ENCODE measurements at places on chromosomes 11 and 22.

DNA sequence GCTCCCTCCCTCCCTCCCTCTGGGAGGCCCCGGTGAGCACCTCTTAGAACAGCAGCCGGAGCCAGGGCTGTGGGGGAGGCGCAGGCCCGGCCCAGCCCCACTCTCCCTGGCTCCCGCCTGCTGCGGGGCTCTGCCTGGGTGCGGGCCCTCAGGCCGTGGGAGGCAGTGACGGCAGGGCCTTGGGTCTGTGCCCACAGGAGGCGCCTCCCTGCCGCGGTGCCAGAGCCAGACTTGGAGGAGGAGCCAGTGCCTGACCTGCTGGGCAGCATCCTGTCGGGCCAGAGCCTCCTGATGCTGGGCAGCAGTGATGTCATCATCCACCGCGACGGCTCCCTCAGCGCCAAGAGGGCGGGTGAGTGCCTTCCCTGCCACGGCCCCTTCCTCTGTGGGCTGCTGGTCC lies 9.5 kb downstream of the IRF7 start:
- DNase-seq = no peak

DNA sequence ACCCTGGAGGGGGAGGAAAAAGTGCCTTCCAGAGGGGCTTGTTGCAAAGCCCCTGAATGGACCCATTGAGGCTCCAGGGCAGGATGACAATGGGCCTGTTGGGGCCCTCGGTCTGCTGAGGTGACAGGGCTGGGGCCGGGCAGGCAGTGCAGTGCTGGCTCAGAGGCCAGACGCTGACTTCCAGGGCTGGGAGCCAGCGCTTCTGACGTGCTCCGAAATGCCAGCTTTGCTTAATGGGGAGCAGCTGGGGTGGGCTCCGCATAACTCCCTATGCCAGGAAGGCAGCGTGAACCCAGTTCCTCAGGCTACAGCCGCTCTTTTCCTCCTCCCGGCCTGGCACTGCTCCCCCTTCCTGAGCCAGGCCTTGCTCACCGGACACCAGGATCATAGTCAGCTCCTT lies 17.7 kb downstream of the NAV2 start:
- no peak for DNase-seq

- no peak for DNase-seq
Measured at GRCh38 chr11:103920933-103921332, 115.5 kb upstream of the DDI1 start.

DNA sequence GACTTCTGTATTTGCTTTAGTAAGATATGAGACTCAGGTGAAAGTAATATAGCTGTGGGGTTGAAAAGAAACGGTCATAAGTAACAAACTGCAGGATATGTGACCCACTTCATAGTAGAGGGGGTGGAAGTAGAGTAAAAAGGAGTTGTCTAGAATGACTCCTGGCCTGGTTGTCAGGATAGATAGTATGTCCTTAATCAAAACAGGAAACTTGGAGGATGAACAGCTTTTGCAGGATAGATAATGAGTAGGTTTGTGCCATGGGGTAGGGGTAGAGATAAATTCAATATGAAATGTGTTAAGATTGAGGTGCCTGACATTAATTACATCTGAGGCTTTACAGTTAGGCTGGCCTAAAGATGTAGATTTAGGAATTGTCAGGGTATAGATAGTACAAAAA lies 47.0 kb upstream of the B3GNT6 start:
- no peak for DNase-seq

GRCh38 chr11:134333946-134334345 lies 2.2 kb downstream of the GLB1L2 start:
- DNase-seq = no peak

- no peak for DNase-seq
Measured at GRCh38 chr22:35310556-35311550, 11.2 kb downstream of the TOM1 start.

DNA sequence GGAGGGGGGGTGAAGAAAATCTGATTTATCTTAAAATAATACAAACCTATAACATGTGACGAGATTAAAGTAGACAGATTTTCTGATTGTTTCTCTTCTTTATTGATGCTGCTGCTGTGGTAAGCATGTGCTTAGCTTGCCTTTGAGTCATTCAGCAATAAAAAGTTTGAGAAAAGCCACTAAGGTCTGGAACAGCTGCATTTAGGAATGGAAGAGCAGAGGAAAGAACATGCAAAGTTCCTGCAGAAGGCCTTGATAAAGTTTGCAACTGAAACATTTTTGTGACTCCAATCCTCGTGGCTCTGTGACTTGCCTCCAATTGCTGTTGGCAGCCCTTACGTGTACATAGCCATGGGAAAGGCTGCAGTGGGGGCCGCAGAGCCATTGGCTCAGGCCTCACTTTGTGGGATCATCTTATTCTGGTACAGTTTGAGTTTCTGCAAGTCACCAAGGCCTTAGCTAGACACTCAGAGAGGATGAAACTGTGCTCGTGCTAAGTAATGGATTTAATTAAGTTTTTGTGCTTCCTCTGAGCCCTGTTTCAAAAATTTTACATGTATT lies 370.2 kb downstream of the AASDHPPT start:
- no peak for DNase-seq

DNA sequence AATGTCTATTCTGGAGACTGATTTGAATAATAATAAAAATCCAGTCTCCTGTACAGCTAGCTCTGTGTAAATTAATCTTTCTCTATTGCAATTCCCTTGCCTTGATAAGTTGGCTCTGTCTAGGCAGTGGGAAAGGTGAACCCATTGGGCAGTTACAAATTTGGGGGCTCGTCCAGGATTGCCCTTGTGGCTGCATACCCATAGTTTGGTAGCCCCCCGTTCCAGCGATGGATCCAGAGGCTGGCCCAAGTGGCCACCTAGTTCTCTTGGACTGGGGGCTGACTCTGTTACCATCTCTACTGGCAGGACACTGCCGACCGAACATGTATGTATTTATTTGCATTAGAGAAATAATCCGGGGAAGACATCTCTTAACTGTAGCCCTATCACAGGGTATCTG lies 326.2 kb upstream of the PDGFD start:
- DNase-seq = no peak

- DNase-seq = no peak
Measured at GRCh38 chr11:3642071-3642951, 519 bp upstream of the ART5 start.

DNA sequence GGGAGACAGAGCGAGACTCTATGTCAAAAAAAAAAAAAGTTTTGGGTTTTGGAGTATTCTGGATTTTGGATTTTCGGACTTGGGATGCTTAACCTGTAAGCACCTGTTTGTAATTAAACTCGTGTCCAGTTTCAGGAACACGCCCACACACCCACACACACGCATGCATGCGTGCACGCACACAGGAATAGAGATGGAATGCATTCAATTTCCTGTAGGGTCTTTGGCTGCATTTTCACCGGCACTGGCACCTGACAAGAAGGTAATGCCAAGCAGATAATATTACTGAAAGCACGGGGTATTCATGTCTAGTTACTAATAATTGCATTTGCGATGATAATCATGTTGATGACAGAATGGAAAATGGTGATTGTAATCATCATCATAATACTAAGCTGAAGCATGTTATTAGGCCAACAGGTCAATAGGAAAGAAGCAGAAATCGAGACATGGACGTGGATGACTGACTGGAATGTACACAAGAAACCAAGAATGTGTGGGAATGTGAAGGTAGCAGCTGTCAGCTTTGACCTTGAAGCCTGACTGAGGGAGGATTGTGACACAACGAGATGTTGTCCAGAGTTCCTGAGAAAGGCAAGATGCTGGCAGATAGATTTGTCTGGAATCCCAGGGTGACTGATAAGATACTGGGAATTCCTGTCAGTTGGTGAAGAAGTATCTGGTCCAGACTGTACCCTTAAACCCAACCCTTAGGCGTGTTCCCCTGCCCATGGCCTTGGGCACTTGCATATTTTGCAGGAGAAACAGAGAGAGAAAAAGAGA lies 108.6 kb downstream of the SYN3 start:
- DNase-seq = no peak

DNA sequence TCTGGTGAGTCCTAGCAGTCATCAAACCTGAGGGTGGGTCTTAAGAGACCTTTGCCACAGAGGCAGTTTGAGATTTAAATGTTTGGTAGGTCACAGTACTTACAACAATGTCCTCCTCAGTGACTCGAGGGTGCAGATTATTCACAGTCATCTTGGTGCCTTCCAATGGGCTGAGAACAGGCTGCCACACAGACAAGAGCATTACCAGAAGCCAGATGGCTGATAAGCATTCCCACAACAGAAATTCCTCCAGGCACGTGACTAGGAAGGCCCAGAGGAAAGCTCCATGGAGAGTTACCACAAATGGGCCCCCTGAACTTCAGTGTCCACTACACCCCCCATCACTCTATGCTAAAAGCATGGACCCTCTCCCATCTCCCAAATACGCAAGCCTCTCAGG lies 19.2 kb downstream of the POLDIP3 start:
- no peak for DNase-seq

DNA sequence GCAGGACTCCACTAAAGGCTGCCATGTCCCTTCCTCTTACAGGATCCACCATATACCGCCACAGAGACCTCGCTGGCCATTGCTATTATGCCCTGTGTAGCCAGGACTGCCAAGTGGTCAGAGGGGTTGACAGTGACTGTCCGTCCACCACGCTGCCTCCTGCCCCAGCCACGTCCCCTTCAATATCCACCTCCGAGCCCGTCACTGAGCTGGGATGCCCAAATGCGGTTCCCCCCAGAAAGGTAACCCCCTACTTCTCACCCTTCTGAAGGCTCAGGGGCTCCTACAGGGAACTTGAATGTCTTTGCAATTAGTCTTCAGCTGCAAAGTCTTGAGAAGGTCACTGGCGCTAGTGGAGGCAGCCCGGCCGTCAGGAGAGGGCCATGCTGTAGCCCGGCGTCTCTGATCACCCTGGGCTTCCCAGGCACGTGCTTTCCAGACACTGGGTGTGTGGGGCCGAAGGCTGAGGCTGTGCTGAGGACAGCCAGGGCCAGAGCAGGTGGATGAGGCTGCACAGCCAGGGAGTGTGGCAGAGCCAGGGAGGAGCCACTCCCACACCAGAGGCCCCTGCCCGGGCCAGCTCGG lies 30.0 kb upstream of the MUC5B start:
- no peak for DNase-seq

DNA sequence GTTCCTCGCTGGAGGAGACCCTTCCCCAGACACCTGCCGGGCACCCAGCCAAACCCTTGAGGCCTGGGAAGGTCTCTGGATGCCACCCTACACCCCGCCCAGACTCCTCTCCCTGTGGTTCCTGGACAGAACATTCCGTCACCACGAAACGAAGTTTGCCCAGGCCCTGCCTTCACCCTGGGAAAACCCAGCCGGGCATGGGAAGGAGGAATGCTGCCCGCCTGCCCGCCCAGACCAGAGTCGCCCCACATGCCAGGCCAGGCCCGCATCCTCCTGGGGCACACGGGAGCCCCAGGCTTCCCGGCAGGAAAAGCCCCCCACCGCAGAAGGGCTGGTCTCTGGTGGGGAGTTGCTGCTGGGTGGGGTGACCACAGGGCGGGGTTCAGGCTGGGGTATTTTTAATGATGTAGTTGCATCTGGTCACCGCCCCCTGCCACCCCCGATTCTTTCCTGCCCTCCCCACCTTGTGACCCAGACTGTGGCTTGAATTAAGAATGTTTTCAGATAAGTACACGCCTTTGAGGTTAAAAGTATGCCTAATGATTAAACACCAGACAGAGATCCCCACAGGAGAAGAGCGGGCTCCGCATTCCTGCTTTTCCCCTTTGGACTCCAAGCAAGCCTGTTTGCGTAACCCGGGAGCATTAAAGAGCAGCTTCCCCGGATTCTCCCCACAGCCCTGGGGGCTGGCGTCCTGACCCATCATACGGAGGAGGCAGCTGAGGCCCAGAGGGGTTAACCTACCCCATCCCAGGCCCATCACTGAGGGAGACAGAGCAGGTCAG lies 44.6 kb upstream of the PPARA start:
- no peak for DNase-seq

DNA sequence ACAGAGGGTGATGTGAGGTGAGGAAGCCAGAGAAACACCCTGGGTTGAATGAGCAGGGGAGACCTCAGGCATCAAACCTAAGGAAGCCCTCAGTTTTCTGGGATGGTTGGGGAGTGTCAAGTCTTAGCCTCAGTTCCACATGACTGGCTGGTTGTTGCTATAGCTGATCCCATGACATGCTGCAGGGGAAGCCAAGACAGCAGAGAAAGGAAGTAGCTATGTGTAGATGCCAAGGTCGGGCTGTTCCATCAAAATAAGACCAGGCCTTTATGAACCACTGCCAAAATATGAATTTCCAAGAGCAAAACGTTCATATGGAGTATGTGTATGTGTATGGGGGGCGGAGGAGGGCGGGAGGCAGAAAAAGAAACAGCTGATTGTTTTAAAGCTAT lies 11.6 kb downstream of the CD59 start:
- DNase-seq = no peak

DNA sequence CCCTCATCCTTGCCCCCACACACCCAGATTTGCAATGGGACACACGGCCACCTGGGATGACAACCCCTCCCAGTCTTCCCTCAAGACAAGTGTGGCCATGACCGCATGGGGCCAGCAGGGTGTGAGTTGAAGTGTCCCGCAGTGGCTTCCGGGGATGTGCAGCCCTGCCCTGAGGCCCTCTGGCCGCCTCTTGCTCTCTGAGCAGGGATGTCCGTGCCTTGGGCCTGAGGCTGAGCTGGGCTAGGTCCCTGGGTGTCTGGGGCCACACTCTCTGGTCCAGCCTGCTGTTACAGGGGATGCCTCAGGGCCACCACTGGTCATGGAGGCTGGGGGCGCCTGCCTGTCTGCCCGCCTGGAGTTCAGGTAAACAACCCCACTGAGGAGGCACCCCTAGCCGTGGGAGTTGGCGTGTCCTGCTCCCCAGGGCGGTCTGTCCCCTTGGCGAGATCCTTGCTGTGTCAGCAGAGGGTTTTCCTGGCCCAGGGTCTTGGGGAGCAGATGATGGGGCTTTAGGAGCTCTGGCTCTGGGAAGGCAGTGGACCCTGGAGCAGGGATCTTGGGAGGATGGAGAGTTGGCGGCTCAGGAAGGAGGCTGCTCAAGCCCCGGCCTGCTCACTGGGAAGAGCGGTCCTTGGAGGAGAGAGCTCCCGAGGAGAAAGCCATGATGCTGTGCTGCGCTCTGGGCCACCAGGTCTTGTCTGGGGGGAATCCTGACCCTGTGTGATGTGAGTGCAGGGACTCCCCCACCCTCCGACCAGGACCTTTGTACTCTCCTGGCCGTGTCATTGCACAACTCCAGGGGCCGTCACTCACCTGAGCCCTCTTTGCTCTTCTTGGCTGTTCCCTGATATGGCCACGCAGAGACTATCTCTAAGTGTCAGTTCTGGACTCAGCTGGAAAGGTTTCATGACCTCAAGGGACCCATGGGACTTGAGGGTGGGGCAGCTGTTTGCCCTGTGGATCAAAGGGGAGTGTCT lies 67.9 kb downstream of the KCNQ1 start:
- DNase-seq = no peak

- DNase-seq = no peak
Measured at GRCh38 chr11:121795174-121795573, 320.8 kb downstream of the BLID start.

GRCh38 chr11:103671143-103671651 lies 365.2 kb upstream of the DDI1 start:
- DNase-seq = no peak

GRCh38 chr11:77102246-77103210 lies at the start of gene OMP:
OMP (plus strand) TSS chr11:77102840; CDS start chr11:77102840, 0 bp downstream.
- DNase-seq = no peak
